Stimulated activated CD4-positive, alpha-beta T cell treated with anti-CD3 and anti-CD28 coated beads, Interleukin-1b, Interleukin-23, amount 100 ng/mL, for 24 hours (primary cell): ENCODE measurements at places on chromosomes 4 and X.
A peak's percentile ranks its signal among the peaks of the same experiment; 100 is the strongest.

DNA sequence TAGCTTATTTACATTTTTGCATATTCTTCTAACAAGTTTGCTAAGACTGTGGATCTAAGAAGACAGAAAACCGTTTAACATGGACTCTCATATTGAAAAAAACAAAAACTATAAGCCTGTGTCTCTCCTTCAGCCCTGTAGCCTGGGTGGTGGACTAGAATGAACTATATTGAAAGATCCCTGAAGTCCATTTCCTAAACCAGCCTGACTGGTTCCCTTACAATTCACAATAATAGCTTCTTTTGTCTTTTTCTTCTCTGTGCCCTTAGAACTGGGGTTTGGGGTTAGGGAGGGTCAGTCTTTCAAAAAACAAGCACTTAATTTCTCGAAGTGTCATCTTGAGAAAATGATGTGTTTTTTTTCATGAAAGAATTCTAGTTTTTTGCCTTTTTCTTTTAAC lies 59.0 kb downstream of the GSTCD start:
- DNase-seq = no peak

DNA sequence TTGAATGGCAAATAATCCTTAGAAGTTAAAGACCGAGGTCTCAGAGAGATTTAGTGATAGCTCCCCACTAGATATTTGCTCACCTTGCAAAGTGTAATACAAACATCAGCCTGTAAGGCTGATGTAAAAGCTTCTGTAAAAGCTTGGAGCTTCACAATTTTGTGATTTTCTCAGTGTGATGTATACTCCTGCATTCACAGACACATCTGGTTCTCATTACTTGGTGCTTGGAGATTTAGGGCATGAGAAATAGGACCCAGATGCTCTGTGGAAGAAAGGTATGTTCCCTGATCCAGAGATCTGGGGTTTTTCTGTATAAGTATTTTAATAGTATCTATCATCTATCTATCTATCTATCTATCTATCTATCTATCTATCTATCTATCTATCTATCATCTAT lies 1664.3 kb downstream of the C4orf33 start:
- DNase-seq = no peak

DNA sequence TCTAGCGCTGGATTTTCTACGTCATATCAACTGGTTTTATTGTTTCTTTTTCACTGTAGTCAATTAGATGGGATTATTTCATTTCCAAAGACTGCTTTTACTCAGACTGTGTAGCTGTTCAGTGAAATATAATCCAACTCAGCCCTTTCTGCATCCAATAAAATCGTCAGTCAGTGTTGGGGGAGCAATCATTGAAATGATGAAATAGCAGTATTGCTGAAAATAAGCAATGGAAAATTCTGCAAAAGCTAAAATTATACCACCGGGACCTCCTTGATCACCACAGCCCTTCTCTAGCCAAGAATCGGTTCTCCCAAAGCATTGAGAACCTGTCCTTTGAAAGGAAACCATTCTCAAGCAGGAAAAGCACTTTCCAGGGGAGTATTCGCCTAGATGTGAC lies 243.1 kb upstream of the TENM3 start:
- DNase-seq = no peak

DNA sequence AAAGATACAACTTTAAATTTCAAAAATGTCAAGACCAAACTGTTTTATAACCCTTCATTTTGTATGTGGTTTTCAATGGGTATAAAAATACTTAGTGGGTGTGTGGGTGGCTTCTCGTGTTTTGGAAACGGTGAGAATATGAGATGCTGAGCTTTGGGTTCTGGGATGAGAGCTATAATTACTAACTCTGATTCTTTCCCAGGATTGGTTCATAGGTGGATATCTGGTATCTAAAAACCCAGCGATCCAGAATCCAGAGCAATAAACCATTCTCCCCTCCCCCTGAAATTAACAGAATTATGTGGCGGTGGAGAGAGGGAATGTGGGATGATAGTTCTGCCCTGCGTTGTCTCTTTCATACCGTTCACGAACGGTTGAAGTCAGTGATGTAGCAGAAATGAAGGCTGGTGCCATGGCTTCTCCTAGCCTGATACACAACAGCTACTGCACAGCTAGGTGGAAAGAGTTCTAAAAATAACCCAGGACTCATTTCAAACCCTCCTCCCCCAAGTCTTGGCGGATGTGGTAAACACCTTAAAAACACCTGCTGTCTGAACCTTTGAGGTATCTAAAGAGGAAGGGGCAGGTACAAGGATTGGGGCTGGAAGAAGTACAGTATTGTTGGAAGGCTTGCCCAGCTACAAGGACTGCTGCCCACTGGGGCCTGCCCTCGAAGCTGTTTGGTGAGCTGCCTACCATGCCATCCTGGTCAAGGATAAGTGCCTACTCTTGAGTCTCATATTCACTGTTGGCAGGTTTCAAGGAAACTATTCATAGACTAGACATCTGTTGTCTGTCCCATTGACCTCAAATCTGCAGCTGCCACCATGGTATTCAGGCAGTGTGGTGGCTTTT lies 44.5 kb downstream of the SEPTIN11 start:
- DNase-seq = peak; percentile 12

DNA sequence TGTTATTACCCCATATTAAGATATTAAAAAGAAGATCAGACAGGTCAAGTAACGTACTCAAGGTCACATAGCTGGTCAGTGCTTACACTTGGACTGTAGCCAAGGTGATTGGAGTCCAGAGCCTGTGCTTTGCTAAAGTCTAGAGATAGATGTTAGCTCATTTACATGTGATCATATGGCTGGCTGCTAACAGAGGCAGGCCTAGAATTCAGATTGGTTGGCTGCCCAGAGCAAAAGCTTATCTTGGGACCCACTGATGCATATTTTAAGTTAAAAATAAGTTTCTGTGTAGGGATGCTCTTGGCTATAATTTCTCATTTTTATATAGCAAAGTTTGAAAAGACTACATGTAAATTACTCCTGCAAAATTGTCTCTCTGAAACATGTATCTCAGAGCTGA lies 18.1 kb upstream of the EXOC1L start:
- no peak for DNase-seq

DNA sequence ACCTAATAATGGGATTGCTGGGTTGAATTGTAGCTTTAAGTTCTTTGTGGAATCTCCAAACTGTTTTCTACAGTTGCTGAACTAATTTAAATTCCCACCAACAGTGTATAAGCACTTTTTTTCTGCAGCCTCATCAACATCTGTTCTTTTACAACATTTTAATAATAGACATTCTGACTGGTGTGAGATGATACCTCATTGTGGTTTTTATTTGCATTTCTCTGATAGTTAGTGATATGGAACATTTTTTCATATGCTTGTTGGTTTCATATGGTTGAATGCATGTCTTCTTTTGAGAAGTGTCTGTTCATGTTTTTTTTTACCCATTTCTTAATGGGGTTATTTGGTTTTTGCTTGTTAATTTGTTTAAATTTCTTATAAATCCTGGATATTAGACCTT lies 1718.9 kb downstream of the C4orf33 start:
- DNase-seq = no peak

GRCh38 chr4:81485310-81485980 lies 13.7 kb upstream of the RASGEF1B start:
- no peak for DNase-seq

- DNase-seq = no peak
Measured at GRCh38 chrX:25536307-25536970, 520.7 kb upstream of the ARX start.

DNA sequence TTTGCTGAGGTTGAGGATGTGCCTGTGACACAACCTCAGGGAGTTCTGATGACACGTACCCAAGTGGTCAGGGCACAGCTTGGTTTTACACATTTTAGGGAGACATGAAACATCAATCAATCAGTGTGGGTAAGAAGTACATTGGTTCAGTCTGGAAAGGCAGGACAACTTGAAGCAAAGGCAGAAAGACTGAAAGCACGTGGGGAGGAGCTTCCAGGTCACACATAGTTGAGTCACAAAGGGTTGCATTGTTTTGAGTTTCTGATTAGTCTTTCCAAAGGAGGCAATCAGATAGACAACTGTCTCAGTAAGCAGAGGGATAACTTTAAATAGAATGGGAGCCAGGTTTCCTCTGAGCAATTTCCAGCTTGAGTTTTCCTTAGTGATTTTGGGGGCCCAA lies 1910.0 kb upstream of the AGA start:
- no peak for DNase-seq

- no peak for DNase-seq
Measured at GRCh38 chr4:6465955-6466354, 6.5 kb downstream of the PPP2R2C start.

DNA sequence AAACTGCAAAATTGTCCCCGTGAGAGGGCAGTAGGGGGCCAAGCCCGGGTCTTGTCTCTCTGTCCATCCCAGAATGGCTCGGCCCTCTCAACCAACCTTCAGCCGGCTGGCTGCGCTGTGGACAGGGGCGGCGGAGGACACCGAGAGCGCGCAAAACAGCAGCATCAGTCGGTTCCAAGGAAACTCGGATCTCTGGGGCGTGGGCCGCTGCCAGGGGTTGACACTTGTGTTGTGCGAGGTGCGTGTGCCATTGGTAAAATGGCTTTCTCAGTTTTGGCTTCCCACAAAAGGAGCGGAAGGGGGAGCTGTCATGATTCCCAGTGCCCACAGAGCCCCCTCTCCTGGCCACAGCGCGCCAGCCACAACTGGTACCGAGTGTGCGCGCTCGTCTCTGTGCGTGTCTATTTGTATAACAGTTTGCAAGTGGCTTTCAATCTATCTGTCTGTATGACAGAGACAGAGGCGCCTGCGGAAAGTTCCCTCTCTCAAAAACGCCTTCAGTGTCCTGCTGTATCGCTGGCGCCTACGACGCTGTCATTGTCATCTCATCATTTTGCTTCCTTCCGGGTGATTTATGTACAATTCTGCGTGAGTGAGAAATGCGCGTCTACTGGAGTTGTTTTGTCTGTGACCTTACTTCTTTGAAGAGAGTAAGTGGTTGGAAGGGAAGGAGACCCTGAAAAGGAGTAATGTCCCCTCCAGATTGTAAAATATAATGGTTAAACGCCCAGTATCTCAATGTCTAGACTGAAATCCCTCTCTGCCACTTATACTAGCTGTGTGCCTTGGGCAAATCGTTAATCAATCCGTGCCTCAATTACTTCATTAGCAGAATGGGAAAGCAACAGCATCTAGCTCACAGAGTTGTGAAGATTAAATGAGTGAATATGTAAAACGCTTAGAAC lies 1.8 kb downstream of the DKK2 start:
- DNase-seq = no peak

DNA sequence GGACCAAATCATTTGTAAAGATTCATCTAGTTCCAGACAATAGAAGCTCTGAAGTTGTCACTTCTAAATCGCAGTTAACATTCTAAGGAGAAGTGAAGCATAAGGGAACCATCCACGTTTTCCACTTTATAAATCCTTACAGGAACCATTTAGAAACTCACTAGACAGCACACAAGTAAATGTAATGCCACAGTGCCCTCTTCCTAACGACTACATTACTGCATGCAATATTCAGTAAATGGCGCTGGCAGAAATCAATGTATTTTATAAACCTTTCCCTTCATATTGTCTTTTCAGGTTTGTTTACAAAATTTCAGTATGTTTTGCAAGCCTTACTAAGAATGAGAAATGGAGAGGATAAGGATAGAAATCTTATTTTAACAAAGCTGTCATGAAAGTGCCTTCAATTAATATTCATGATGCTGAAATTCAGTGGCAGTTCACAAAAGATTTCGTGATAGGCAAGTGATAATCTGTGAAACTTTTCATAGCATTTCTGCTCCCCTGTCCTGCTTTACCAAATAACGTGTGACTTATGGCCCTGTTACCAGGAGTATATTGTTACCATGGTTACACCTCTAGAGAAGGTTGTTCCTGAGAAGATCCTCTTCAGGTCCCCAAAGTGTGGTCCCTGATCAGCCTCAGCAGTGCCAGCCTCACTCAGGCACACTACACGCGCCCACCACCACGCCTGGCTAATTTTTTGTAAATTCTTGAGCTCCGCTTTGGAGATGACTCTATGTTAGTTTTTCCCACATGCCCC lies 54.2 kb downstream of the TMA16 start:
- DNase-seq = no peak

GRCh38 chr4:81632581-81633299 lies 161.0 kb upstream of the RASGEF1B start:
- no peak for DNase-seq

GRCh38 chr4:139913995-139914598 lies 239.9 kb downstream of the MAML3 start:
- DNase-seq = no peak

DNA sequence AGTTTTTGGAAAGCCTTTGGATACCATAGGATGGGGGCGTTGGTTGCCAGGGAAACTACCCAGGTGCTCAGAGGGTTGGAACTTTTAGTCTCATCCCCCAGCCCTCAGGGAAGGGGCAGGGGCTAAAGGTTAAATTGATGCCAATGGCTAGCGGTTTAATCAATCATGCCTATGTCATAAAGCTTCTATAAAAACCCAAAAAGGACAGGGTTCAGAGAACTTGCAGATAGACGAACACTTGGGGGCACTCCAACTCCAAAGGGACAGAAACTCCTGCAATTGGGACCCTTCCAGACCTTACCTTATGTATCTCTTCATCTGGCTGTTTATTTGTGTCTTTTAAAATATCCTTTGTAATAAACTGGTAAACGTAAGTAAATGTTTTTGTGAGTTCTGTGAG lies 30.0 kb upstream of the GPR173 start:
- DNase-seq = no peak

DNA sequence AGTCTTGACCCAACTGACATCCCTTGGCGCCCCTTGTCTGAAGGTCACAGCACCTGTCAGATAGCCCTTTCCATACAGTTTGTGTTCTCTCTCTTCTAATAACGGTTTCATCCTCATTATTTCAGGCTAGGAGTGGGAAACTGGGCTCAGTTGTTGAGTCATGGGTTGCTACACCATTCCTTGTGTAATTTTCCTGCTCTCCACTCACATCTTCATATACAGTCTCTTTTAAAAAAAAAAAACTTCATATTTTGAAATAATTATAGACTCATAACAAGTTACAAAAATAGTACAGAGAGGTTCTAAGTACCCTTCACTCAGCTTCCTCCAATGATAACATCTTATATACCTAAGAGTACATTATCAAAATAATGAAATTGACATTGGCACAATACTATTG lies 60.2 kb upstream of the GRPR start:
- DNase-seq = no peak

- DNase-seq = no peak
Measured at GRCh38 chr4:140049024-140049848, 104.7 kb downstream of the MAML3 start.

DNA sequence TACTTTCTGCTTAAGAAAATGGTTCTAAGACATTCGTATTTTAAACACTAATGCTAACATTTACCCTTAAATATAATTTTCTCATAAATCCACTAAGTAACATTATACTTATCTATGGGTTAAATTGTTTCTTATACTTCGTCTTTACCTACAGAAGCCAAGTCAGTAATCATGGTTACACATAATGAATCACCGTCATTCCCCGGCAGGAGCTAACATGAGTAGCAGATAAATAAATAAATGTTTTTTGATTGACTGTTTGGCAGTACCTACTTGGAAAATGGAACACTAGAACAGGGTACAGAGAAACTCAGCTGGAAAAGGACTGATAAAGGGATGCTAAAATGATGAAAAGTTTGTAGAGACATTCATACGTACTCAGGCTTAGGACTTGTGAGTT lies 430.4 kb downstream of the ACTRT1 start:
- DNase-seq = no peak

- DNase-seq = no peak
Measured at GRCh38 chrX:154729439-154729838, 21.4 kb downstream of the GAB3 start.

GRCh38 chr4:110412354-110413065 lies 63.4 kb upstream of the ENPEP start:
- DNase-seq = no peak
